ENCODE measurements at places on chromosomes 11 and 22. TPM values are rescaled to one million over a fixed set of nuclear protein-coding genes. Genes with fewer than 3 reads are reported as not detected.

GRCh38 chr11:123527947-123528346 lies 97.9 kb downstream of the GRAMD1B start:
- no peak for DNase-seq

DNA sequence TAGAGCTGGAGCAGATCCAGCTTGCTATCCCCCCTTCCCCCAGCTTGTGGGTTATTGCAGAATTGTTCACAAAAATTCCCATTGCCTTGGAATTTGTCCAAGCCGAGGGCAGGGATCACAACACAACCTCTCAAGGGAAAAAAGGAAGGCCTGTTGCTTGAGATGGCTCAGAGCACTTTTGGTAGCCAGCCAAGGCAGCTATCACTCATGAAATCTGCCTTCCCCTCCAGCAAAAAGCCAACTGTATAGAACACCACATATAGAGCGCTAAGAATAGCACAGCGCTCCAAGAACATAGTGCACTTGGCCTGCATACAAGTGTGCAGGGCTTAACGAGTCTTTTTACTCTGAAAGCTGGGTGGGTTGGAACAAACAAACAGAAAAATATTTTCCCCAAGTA lies 46.2 kb downstream of the FAM83F start:
- peak; percentile 96 for DNase-seq

DNA sequence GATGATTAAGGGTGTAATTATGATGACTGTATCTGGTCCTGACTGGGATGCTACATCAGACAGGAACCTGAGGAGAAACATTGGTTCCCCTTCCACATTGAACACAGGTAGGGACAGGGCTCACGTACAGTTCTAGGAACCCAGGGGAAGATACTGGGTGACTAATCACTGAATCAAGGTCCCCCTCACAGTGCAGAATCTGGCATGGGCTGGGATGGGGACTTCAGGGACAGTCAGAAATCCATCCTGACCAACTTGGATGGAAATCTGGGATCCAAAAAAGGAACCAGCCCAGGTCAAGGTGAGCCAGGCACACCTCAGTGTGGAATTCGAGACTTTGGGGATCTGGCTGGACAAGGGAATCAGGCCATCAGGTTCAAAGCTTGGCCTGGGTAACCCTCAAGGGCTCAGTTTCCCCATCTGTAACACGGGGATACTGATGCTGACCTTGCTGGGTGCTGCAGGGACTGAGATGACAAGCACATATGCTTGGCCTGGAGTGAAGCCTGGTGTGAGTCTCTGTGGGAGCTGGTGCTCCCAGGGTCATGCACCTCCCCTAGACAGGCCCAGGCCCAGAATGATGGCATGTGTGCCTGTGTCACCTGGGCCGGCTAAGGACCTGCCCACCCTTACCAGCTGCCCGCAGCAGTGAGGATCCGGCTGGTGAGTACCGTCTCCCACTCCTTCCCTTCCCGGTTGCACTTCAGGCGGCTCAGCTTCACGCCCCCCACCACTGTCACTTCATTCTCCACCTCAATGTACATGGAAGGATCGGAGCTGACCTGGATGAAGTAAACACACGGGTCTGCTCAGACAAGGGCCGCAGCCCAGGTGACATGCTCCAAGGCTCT lies 67.4 kb upstream of the CLTCL1 start:
- no peak for DNase-seq

- DNase-seq: no peak
Observed at GRCh38 chr11:2848497-2848896, 37.1 kb downstream of the CDKN1C start.

DNA sequence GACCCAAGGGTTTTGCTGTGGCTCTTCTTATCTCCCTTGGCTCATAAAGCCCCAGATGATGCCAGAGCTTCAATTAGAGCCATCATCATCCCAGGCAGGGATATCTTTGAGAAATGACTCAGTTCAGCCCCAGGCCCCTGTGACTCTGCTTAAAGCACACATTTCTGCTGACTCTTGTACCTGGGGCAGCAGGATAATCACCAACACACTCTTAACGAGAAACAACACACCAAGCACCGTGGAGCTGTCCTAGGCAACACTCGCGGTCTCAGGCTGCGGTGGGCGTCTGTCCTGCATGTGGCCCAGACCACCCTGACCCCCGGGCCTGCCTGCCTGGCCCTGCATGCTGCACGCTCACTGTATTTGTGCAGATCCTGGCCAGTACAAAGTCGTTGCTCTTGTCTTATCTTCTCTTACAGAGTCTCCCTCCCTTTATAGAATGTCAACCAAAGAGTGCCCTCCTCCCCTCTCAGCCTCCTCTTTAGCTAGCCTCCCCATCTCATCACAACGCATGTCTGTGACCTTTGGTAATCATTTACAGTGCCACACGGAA lies 114.2 kb upstream of the PARVA start:
- no peak for DNase-seq

GRCh38 chr11:112632866-112633505 lies 328.2 kb upstream of the NCAM1 start:
- no peak for DNase-seq

The NCF4 gene
- polyA plus RNA-seq: 5.0 TPM

- DNase-seq: no peak
Observed at GRCh38 chr11:27209562-27210005, 153.4 kb downstream of the CCDC34 start.

- no peak for DNase-seq
Observed at GRCh38 chr11:117691218-117691514, 105.8 kb downstream of the DSCAML1 start.

DNA sequence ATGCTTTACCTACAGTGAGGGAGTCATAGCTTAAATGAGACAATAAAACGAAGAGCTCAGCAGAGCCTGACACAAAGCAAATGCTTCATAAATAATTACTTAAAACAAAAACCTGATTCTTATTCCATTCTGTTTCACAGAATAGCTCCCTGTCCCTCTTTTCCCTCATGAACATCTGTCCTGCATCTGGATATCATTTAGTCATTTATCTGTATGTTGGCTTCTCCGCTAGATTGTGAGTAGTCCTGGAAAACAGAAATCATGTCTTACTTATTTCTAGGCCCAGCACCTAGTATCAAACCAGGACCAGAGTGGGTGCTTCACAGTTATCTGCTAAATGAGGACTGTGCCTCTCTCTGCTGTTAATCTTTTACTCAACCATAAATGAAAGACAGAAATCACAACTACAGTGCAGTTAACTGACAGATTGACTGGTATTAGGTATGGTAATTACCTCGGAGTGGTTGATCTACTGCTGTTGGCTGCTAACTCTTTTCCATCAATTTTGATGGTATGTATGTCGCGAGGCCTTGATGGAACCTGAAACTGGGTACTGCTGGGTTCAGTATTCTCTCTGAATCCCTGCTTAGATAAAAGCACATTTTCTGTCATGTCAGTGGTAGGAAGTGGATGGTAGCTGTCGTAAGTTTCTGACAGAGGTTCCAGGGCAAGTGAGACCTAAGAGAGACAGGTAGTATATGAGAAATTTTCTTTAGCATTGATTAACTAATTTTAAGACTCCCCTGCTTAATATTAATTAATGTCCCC lies 31.5 kb downstream of the C2CD3 start:
- DNase-seq: no peak

The MYRF gene
- polyA plus RNA-seq: 20.7 TPM

DNA sequence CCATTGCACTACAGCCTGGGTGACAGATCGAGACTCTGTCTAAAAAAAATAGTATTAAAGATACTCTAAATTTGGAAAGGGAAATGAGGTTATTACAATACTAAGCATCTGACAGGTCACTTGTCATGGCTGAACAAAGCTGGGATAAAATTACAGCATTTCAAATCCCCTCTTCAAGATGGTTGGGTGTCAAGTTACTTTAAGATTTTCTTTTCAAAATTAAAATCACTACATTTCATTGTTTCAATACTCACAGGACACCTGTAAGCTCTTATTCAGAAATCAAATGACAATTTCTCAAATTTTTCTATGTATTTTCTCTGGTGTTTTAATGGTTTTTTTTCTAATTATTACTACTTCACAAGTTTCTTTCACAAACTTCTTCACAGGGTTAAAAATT lies 5.7 kb downstream of the TAF1D start:
- no peak for DNase-seq

DNA sequence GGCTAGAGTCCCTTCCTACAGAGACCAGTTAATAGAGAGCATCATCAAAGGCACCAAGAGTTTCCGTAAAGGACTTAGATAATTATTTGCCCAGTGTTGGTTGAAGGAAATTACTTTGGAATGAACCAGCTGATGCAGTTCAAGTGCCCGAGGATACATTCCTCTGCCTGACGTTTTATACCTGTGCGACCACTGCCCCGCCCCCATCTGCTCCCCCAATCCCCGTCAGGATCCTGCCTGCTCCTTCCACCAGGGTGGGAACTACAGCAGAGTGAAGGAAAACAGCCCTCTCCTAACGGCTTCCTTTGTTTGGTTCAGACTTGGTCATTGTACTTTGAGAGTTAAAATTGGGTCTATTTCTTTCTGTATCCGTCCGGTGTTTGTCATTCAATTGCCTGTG lies 761.5 kb downstream of the NTM start:
- DNase-seq: no peak

DNA sequence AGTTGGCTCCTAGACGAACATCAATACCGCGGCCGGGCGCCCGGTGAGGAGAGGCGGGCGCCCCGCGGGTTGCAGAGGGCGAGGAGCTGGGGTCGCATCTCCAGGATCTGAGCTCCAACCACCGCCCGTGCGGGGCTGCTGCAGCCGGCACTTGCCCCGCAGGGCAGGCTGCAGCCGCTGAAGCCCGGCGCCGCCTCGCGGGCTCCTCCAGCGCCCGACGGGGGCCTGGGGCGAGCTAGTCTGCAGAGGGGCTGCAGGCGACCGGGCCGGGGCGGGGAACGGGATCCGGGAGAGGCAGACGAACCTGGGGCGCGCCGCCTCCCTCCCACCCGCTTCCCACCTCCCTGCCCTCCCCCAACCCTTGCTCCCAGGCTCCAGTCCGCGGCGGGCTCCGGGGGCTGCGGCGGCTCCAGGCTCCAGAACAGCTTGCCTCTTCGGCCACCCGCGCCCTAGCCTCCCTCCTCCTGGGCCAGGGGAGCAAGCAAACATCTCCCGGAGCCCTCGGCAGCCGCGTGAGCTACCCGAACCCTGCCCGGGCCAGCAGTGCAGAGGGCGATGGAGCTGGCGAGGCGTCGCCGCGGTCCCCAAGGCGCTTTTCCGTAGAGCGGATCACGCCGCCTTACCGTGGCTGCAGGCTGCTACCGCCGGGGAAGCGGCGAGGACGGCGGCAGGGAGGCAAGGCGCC lies 802 bp downstream of the TENM4 start:
- DNase-seq: no peak

GRCh38 chr11:44916801-44917385 lies 33.8 kb downstream of the TP53I11 start:
- no peak for DNase-seq

- no peak for DNase-seq
Observed at GRCh38 chr22:28801845-28802594, 1.7 kb upstream of the XBP1 start.

DNA sequence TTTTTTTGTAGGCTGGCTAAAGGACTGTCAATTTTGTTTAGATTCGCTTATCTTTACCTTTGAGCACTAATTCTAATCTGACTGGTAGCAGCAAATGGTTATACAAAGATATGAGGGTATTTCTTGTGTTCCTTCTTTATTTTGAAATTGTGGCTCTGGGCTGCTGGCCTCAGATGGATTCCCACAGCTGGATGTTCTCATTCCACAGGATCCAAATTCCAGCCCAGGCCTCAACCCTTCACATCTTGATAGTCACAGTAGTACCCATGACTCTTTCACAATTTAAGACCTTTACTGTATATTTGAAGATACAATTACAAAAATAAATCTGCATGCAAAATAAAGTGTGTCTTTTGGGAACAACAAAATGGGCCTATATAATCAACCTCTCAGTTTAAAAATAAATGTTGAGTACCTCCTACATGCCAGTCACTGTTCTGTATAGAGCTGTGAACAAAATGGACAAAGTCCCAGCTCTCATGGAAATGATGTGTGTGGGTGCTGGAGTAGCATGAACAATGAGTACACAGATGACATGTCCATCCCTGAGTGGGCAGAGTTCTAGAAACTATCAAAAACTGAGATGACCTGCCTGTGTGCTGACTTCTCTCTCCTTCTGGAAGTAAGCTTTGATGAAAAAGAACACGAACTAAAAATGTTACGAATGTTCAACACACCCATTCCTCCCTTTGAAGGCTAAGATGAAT lies 51.7 kb upstream of the FBXO3 start:
- peak; percentile 60 for DNase-seq

- DNase-seq: no peak
Observed at GRCh38 chr11:118290923-118291322, 13.6 kb upstream of the CD3E start.

The GRM5 gene
- 0.04 TPM for polyA plus RNA-seq

The PRODH gene
- polyA plus RNA-seq: 73.4 TPM

Data from right lung (tissue), 10 donors.